ENCODE measurements at places on chromosomes 6 and 20. TPM values are rescaled to one million over a fixed set of nuclear protein-coding genes. Genes with fewer than 3 reads are reported as not detected.

LAMP5 gene
- 0.47 TPM for total RNA-seq

GRIK2 gene
- total RNA-seq = 1.00 TPM

- no peak overlapping the region for H3K4me3 ChIP-seq
- no peak overlapping the region for H3K27ac ChIP-seq
- no peaks in the 10 kb centered on the region for H3K36me3 ChIP-seq
- no peaks in the 10 kb centered on the region for H3K4me1 ChIP-seq
- DNase-seq = no peak
- no peaks in the 10 kb centered on the region for H3K27me3 ChIP-seq
Measured at GRCh38 chr6:134878136-134878535, 71.8 kb downstream of the ALDH8A1 start.

OPRM1 gene
- total RNA-seq = not detected

DNA sequence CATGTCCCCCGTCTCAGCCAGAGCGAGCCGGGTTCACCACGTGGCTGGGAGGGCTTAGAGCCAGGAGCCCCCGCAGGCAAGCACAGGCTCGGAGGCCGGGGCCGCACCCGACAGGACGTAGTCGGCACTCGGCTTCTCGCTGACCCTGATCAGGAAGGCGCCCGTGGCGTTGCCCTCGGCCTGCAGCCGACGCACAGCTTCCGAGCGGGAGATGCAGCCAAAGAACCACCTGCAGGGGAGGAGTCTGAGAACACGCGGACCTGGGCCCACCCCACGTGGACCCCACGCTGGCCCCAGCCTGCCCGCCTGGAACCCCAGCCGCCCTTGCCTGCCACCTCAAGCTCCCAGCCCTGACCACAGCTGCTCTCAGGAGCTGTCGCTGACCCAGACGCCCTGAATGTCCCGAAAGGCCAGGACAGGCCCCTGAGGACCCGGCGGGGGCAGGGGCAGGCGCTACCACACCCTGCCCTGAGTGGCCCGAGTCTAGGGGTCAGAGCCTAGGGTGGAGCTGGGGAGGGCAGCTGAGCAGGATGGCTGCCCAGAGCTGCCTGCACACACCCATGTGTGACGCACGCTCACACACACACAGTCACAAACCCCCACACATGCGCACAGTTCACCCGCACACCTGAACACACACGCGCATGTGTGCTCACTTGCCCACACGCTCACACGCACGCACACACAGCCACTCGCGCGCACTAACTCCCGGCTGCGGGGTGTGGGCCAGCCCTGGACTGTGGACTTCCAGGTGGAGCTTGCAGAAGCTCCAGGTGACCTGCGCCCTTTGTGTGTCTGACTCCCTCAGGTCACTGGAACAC lies 2.1 kb downstream of the PTK6 start:
- no peaks in the 10 kb centered on the region for H3K27me3 ChIP-seq

DNA sequence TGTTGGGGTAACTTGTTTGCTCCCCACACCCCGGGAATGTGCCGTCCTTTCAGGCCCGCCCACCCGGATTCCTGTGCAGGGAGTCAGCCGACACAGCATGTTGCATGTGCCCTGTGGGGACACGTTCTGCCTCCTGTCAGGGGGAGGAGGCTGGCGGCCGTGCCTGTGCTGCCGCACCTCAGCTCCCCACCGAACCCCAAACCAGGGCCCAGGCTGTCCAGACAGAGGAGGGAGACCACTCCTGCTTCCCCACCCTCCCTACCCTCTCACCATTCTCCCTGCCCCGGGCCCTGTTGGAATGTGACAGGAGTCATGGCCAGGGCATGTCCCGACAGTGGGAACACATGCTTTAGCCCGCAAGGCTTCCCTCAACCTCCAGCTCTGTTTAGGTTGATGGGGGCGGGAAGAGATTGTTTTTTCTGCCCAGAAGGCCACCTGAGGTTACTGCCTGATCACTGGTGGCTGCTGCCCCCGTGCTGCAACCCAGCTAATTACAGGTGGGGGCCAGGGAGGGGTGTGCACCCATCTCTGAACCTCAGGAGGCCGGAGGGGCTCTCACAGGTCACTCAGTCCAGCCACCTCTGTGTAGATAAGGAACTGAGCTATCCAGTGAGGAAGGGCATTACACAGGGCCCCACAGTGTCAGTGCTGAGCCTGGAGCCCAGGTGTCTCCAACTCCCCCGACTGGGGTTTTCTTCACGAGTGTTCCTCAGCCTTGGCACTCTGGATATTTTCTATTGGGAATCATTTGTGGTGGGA lies 13.6 kb downstream of the LRRC73 start:
- H3K27me3 ChIP-seq = no peaks in the 10 kb centered on the region
- no peaks in the 10 kb centered on the region for H3K4me1 ChIP-seq
- DNase-seq = peak; percentile 85
- peaks cover 38% of the 10 kb centered on the region for H3K36me3 ChIP-seq
- H3K27ac ChIP-seq = no peak overlapping the region

Measured in endodermal cell (in vitro differentiated cells).